ENCODE measurements at places on chromosomes 1 and 21.

- DNase-seq: peak; percentile 25
Measured at GRCh38 chr1:88029142-88029541, 654.9 kb upstream of the PKN2 start.

DNA sequence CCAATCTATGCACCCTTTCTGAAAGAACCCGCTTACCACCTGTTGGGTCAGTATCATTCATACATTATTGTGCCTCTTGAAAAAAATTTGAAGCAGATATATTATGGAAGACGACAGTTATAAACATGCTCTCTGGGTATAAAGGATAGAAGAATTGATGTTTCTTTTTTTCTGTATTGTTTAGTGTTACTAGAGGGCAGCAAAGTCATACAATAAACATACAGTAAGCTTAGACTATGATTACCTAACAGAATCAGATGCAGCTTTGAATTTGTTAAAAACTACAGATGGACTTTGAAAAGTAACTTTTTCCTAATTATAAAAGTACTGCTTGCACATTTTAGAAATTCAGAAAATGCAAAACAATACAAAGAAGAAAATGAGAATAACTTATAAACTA lies 11.1 kb upstream of the PAXBP1 start:
- no peak for DNase-seq

GRCh38 chr1:110112656-110113055 lies 413 bp downstream of the UBL4B start:
- DNase-seq: no peak

GRCh38 chr1:170273291-170274130 lies 127.8 kb downstream of the NTMT2 start:
- DNase-seq: no peak

DNA sequence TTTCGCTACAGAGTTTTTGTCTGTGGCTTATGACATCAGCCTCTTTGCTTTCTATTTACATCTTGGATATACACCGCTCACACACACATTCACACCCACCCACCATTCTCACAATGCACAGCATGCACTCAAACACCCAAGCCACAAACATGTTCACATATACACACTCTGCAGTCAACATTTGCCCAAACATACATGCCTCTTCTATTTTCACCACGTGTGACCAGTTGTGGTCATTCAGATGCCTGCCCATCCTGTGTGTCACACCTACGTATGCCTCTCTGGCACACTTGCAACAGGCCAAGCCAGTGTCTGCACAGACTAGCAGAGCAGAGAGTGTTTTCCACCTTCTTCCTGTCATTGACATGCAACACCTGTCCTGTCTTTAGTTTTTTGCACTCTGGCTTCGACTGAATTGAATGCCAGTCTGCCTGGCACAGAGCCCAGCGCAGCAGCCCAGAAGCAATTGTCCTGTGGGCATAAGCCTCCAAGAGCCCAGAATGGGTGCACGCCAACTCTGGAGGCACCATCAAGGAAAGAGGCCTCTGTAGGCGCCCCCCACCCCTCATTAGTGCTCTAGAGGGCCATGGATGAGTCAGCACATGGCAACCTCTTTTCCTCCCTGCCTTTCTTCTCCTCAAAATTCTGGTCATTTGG lies 37.7 kb upstream of the LRRN2 start:
- no peak for DNase-seq

All from NCI-H82 (cell line).